ENCODE measurements at places on chromosomes 3 and 15. TPM values are rescaled to one million over a fixed set of nuclear protein-coding genes. Genes with fewer than 3 reads are reported as not detected.

Gene ARPP21
- not detected for total RNA-seq

Gene ARPIN
- total RNA-seq, result 31.1 TPM

- no peak overlapping the region for H3K27ac ChIP-seq
- no peak for DNase-seq
- H3K27me3 ChIP-seq, result peaks cover 7% of the 10 kb centered on the region
- no peak overlapping the region for H3K4me3 ChIP-seq
- no peaks in the 10 kb centered on the region for H3K4me1 ChIP-seq
Measured at GRCh38 chr15:28904541-28905315, 19.0 kb downstream of the APBA2 start.

DNA sequence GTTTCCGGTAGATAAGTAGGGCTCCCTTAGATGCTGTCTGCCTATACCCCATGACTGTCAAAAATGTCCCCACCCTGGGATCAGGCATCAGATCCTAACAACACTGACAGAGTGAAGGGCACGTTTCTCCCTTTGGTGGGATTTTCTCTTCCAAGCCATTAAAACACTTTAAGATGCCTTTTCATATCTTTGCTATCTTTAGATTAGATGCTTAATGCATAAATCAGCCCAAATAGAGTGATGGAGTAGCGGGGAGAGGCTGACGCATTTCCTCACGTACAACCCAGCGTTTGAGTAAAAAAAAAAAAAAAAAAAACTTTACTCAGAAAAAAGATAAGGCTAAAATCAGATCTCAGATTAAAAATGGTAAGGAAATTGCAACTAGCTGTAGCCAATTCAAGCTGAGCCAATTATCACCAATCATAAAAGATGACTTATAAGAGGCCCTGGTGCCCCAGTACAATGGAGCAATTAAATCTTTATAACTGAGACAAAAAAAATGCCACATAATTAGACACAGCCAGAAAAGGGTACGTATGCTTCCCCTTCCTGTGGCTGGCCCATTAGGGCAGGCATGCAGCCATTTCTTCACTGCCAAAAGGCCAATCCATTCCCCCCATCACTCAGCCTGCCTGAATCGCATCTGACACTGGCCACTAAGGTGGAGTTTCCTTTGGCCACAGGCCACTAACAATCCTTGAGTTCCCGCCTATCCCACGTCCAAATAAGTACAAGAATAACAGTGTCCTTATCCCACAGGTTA lies 45.0 kb downstream of the RFTN1 start:
- H3K4me1 ChIP-seq, result peaks cover 17% of the 10 kb centered on the region
- H3K27ac ChIP-seq, result no peak overlapping the region
- no peaks in the 10 kb centered on the region for H3K27me3 ChIP-seq
- peaks cover 11% of the 10 kb centered on the region for H3K36me3 ChIP-seq

GRCh38 chr3:176992978-176993377 lies 204.3 kb downstream of the TBL1XR1 start:
- no peaks in the 10 kb centered on the region for H3K4me1 ChIP-seq
- H3K36me3 ChIP-seq, result no peaks in the 10 kb centered on the region
- no peak overlapping the region for H3K4me3 ChIP-seq

DNA sequence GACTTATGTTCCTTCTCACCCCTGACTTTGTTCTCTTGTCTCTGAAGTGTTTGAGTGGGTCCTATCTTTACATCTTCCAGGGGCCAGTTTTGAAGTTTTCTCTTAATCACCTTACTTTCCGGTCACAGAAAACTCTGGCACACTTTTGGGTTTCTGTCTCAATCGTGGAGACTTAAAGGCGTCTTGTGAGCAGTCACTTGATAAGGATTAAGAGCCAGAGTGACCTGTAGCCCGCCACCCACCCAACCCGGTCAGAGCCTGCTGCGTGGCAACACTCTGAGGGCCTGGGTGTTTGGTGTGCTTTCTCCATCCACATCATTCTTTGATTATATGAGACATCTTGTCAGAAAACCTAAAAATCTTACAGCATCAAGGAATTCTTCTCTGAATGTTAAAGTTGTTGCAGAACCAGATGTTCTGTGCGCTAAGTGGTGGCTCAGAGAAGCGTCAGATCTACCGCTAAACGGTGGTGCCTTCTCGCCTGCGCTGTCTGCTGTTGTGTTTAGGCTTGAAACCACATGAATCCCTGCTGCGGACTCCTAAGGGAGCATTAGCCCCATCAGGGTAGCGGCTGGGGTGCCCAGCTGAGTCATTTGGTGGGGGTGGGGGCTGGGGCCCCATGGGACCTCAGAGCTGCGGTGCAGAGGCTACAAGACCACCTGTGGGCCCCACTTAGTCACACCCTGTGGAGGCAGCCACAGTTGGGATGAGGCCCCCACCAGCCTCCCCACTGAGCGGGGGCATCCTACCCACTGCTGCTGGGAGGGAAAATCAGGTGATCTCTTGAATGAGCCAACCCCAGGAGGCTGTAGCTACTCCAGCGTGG lies 158.7 kb upstream of the BHLHE40 start:
- H3K4me1 ChIP-seq, result peaks cover 4% of the 10 kb centered on the region
- no peak overlapping the region for H3K4me3 ChIP-seq
- H3K27me3 ChIP-seq, result no peaks in the 10 kb centered on the region
- peaks cover 51% of the 10 kb centered on the region for H3K36me3 ChIP-seq
- H3K27ac ChIP-seq, result no peak overlapping the region

DNA sequence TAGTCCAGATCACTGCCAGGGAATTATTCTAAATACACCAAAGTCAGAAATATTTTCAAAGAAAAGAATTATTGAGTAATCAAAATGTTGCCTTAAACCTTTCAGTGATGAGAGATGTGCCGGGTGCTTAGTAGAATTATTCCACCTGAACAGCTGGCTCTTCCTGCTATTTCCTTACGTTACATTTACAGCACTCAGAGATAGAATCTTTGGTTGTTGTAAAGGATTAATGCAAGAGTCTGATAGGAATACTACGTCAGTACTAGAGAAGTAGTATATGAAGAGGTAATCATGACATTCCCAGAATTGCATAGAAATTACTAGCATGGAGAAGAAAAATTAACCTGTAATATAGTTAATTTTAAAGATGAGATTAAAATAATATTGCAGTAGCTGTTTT lies 50.9 kb upstream of the ZDHHC23 start:
- DNase-seq, result no peak
- no peaks in the 10 kb centered on the region for H3K27me3 ChIP-seq
- H3K27ac ChIP-seq, result no peak overlapping the region

GRCh38 chr15:85008474-85009260 lies 27.0 kb downstream of the PDE8A start:
- H3K27ac ChIP-seq, result peak overlapping the region; percentile 53
- no peak overlapping the region for H3K4me3 ChIP-seq
- peaks cover 70% of the 10 kb centered on the region for H3K4me1 ChIP-seq
- no peaks in the 10 kb centered on the region for H3K27me3 ChIP-seq

- no peaks in the 10 kb centered on the region for H3K36me3 ChIP-seq
- H3K4me1 ChIP-seq, result no peaks in the 10 kb centered on the region
- H3K27me3 ChIP-seq, result no peaks in the 10 kb centered on the region
- DNase-seq, result no peak
Measured at GRCh38 chr15:82870727-82871320, 61.4 kb downstream of the WHAMM start.

DNA sequence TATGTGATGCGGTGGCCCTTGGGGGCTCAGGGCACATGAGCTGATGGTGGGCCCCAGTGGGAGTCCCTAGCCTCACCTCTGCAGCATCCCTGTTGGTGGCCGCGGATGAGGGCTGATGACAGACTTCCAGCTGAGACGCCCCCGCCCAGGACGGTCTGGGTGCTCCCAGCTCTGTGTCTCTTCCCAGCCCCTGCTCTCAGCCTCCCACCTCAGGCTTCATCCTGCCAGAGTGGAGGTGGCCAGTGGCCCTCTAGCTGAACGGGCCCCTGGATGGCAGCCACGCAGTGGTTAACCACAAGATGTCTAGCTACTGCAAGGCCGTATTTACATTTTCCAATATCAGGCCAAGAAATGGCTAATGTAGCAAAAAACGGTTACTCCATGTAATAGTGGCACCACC lies 205.3 kb upstream of the LINGO1 start:
- no peak overlapping the region for H3K4me3 ChIP-seq
- H3K27ac ChIP-seq, result no peak overlapping the region
- H3K4me1 ChIP-seq, result no peaks in the 10 kb centered on the region
- H3K27me3 ChIP-seq, result peaks cover 43% of the 10 kb centered on the region

DNA sequence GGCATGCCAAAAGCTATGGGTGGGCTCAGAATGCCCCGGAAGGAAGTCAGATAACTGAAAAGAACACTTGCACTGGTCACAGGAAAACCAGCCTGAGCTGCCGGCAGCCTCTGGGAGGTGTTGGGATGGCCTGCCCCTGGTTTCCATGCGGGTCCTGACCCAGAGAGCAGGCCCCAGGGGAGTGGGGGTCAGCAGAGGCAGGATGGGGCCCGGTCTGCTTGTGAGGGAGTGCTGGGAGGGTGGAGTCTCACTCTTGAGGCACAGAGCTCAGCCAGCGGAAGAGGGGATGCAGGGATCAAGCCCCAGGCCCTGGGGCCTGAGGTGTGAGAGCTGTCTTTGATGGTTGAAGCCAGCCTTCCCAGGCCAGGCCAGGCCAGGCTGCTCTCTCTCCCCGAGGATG lies 2.4 kb upstream of the RPUSD3 start:
- H3K4me1 ChIP-seq, result peaks cover 22% of the 10 kb centered on the region
- no peak for DNase-seq
- no peak overlapping the region for H3K27ac ChIP-seq
- H3K36me3 ChIP-seq, result peaks cover 6% of the 10 kb centered on the region

GRCh38 chr3:124600765-124601164 lies 129.5 kb upstream of the UMPS start:
- H3K4me3 ChIP-seq, result no peak overlapping the region
- no peaks in the 10 kb centered on the region for H3K27me3 ChIP-seq
- H3K36me3 ChIP-seq, result no peaks in the 10 kb centered on the region
- H3K27ac ChIP-seq, result no peak overlapping the region
- no peaks in the 10 kb centered on the region for H3K4me1 ChIP-seq

Data from left lung (tissue), 14 donors.